ENCODE measurements at places on chromosomes 13 and 19. TPM values are rescaled to one million over a fixed set of nuclear protein-coding genes. Genes with fewer than 3 reads are reported as not detected.

DNA sequence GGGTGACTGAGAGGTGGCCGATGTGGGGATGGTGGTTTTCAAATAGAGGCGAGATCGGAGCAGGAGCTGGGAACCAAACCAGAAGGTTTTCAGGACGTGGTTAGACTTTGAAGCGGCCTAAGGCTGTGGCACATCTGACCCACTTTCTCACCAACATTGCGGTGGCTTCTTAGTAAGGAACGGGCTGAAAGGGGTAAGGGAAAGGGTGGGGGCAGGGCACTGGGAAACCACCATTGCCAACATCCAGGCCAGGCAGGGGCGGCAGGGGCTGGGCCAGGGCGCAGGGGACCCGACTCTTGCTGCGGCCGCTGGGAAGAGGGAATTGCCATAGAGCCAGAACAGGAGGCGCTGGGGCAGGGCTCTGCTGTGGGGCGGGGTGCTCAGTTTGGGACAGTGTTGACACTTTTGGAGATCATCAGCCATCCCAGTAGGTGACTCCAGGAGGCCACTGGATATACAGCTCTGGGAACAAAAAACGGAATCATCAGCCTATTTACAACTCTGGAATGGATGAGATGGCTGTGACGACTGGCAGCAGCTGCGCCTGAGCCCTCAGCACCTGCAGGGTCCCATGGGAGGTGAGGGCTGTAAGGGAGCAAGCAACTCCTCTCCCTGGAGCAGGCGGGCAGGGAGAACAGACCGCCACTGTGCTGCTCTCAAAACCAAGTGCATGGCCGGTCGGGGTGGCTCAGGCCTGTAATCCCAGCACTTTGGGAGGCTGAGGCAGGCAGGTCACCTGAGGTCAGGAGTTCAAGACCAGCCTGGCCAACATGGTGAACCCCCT, 52.2 kb downstream of the IRS2 start:
- H3K27ac ChIP-seq = no peak overlapping the region
- no peak overlapping the region for H3K4me3 ChIP-seq
- DNase-seq = no peak
- H3K4me1 ChIP-seq = peaks cover 4% of the 10 kb centered on the region

GRCh38 chr19:34173193-34173956, 1.1 kb downstream of the LSM14A start:
- peaks cover 53% of the 10 kb centered on the region for H3K4me1 ChIP-seq
- peaks cover 3% of the 10 kb centered on the region for H3K27me3 ChIP-seq
- H3K27ac ChIP-seq = peak overlapping the region; percentile 91
- peak; percentile 68 for DNase-seq

GRCh38 chr13:49840266-49840665, 47.8 kb upstream of the KPNA3 start:
- no peaks in the 10 kb centered on the region for H3K36me3 ChIP-seq
- no peak overlapping the region for H3K4me3 ChIP-seq
- no peak for DNase-seq

DNA sequence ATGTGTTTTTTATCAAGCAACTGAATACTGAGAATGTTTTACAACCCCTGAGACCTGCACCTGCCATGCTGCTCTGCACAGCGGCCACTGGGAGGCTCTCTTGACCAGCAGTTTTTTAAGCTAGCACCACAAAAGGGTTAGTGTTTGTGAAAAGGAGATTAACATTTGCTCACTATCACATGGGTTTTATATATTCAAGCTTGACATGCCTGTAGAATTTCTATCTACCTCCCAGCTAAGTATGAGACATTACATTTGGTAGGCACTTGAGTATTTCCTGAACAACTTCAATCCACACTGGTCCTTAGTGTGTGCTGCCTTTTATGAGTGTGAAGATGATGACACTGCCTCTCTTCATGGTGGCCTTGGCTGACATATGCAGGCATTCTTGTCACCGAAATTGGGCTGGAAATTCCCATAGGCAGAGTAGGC, 1238.9 kb downstream of the UQCRFS1 start:
- H3K4me3 ChIP-seq = no peak overlapping the region
- no peak for DNase-seq
- H3K36me3 ChIP-seq = no peaks in the 10 kb centered on the region
- H3K27ac ChIP-seq = no peak overlapping the region
- H3K4me1 ChIP-seq = peaks cover 25% of the 10 kb centered on the region
- H3K27me3 ChIP-seq = no peaks in the 10 kb centered on the region

DNA sequence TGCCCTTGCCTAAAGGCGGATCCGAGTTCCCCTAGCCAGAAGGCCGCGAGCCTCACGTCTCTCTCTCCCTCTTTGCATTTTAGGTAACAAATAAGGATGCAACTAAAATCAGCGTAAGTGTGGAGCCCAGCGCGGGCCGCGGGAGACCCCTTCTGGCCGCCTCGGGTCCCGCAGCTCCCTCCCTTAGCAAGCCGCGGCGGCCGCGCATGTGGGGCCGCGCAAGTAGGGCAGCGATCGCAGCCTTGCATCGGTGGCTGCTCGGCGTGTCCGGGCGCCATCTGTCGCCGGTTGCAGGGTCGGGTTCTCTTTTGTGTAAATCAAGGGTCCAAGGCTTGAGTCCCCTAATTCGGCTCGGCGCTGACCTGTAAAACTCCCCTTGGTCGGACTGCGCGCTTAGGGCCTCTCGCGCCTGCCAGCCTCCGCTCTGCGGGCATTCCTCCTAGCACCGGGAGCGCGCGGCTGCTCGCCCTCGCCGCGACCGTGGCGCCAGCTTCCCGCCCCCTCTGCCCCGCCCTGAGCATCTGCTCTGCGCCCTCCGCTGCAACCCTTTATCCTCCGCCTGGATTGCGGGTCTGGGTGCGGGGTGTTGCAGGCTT, 2.7 kb downstream of the VSTM2B start:
- peaks cover 24% of the 10 kb centered on the region for H3K4me1 ChIP-seq
- H3K27me3 ChIP-seq = peaks cover 60% of the 10 kb centered on the region
- DNase-seq = no peak
- H3K36me3 ChIP-seq = no peaks in the 10 kb centered on the region

- peak; percentile 75 for DNase-seq
- H3K27me3 ChIP-seq = no peaks in the 10 kb centered on the region
- no peak overlapping the region for H3K27ac ChIP-seq
- H3K36me3 ChIP-seq = no peaks in the 10 kb centered on the region
- H3K4me1 ChIP-seq = no peaks in the 10 kb centered on the region
Measured at GRCh38 chr13:111488486-111489132, 168.2 kb downstream of the TEX29 start.

DNA sequence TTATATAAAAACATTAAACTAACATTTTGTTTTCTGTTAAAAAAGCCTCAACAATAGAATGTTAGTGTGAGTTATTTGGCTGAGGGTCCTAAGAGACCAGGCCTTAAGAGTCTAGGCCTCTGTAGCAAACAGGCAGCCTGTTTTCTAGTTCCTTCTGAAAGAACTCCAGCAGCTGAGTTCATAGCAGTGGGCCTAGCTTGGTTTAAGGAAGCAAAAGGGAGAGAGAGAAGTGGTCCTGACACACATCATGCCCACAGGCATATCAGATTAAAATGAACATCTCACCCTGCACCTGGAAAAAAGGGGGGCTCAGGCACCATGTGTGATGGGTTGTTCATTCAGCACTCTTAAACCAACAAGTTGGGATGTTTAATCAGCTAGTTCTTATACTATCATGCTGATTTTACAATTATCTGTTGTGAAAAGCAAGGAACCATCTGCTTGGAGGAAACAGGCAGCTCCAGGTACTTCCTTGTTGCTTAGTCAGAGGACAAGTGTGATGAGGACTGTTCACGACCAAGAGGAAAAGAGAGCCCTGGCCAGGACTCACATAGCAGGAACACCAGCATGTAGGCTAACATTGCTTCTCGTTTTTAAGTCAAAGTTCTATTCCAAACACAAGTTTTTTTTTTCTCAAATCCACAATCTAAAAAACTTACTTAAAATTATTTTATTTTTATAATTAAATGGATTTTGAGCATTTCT, 81.3 kb upstream of the FRY start:
- H3K36me3 ChIP-seq = no peaks in the 10 kb centered on the region
- DNase-seq = no peak
- H3K4me3 ChIP-seq = no peak overlapping the region
- H3K27me3 ChIP-seq = no peaks in the 10 kb centered on the region

DNA sequence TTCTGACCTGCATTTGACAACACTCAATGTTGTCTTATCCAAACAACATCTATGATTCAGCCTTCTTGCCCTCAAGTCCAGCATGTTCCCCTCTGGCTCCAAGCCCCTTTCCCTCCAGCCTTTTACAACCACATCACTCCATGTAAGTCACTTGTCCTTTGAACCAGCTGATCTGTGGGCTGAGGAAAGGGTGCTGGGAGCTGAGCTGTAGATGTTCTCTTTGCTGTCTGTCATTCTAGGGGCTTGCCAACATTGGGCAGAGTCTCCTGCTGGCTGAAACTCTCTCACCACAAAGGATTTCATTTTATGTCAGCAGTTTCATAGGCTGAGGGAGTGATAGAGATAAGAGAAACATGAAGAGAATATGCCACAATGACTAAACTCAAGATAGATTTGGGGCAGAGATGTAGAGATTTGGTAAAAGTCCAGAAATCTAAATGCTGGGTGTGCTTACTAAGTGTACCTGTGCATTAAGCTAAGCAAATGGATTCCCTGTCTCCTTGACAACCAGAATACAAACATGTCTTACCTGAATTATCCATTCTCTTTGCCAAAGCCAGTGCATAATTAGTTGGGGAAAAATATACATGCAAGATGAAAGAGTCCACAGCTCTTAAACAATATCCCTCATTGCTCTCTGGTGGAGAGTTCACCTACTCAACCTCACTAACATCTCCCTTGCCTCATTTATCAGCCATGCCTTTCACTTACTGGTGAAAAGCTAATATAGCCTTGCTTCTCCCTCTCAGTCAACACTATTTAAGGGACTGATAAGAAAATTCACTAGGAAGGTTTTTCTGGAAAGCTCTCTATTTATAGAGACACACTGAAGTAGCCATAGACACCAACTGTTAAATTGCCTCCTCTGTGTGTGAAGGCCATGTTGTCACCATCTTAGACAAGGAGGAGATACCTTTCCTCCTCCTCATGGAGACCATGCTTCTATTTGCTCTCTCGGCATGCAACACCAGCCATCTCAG, 175.5 kb upstream of the SERP2 start:
- peaks cover 11% of the 10 kb centered on the region for H3K4me1 ChIP-seq
- H3K27ac ChIP-seq = no peak overlapping the region
- H3K36me3 ChIP-seq = no peaks in the 10 kb centered on the region
- no peaks in the 10 kb centered on the region for H3K27me3 ChIP-seq
- no peak for DNase-seq

DNA sequence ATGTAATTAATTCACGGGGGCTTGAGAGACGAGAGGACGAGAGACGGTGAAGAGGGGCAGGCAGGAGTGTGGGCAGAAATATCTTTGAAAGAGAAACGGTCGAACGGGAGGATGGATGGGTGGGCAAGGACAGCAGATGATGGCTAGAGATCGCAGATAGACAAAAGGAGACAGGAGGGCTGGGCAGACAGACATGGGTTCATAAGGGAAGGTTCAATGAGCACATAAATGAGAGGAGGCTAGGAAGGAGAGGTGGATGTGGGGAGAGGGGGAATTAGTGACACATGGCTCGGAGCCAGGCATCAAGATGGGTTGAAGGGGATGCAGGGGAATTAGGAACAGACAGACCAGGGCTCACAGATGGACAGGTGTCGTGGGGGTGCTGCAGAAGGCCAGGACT, 1.1 kb downstream of the SYT3 start:
- H3K4me1 ChIP-seq = peaks cover 2% of the 10 kb centered on the region
- peaks cover 24% of the 10 kb centered on the region for H3K27me3 ChIP-seq
- H3K27ac ChIP-seq = no peak overlapping the region
- no peak overlapping the region for H3K4me3 ChIP-seq
- no peak for DNase-seq

GRCh38 chr13:23724196-23724970, 154.2 kb downstream of the TNFRSF19 start:
- H3K27me3 ChIP-seq = no peaks in the 10 kb centered on the region
- no peak overlapping the region for H3K27ac ChIP-seq
- DNase-seq = no peak
- no peak overlapping the region for H3K4me3 ChIP-seq
- H3K4me1 ChIP-seq = peaks cover 13% of the 10 kb centered on the region

GRCh38 chr19:38289955-38290354, 14.1 kb upstream of the C19orf33 start:
- no peaks in the 10 kb centered on the region for H3K27me3 ChIP-seq
- no peaks in the 10 kb centered on the region for H3K36me3 ChIP-seq
- H3K4me1 ChIP-seq = peaks cover 38% of the 10 kb centered on the region
- H3K27ac ChIP-seq = peak overlapping the region; percentile 85

DNA sequence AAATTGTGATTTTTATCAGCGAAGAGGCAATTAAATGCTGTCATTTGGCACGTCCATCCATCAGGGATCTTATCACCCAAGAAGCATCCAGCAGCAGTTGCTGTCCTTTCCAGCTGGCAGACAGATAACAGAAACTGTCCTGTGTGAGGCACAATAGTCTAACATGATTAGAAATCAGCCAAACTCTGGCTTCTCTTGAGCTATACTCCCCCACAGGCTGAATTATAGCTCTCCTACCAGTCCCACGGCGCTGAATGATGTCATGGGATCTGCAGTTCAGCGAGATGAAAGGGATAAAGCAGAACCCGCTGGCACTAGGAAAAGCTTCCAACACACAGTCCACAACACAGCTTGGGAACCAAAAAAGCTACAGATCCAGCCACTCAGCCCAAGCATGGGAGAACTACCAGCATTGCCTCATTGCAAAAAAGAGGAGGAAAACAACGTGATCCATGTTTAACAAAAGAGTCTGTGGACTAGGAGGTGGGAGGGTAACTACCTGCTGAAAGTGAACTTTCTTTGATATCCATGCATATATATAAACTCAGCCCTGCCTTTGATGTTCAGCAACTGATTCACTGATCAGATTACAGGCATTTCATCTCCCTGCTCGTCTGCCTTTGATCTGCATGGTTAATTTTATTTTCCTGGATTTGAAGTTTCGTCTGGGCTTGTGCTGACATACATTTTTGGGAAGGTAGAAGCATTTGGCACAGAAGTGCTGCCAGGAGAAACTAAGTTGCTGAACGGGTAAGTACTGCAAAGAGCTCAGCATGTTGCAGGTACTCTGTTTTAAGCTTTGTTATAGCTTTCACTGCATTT, at the start of gene TNFRSF19:
TNFRSF19 (plus strand) TSS at position 314 of the 822 bp plus-strand sequence. CDS start 19,772 bp downstream, outside the sequence.
- H3K27ac ChIP-seq = no peak within 1 kb of the TSS
- DNase-seq = no peak
- H3K4me1 ChIP-seq = peaks cover 10% of the 10 kb centered on the region

GRCh38 chr13:49938921-49939320, 2.8 kb upstream of the SPRYD7 start:
- no peak for DNase-seq
- no peak overlapping the region for H3K27ac ChIP-seq
- no peaks in the 10 kb centered on the region for H3K36me3 ChIP-seq
- H3K27me3 ChIP-seq = no peaks in the 10 kb centered on the region

- peaks cover 50% of the 10 kb centered on the region for H3K27me3 ChIP-seq
- H3K4me3 ChIP-seq = peak overlapping the region; percentile 87
- DNase-seq = no peak
- no peaks in the 10 kb centered on the region for H3K36me3 ChIP-seq
- no peak overlapping the region for H3K27ac ChIP-seq
- peaks cover 13% of the 10 kb centered on the region for H3K4me1 ChIP-seq
Measured at GRCh38 chr13:32031815-32032370, 319 bp downstream of the FRY start.

GRCh38 chr13:98599502-98600328, 22.8 kb upstream of the STK24 start:
- no peak overlapping the region for H3K4me3 ChIP-seq
- H3K4me1 ChIP-seq = peaks cover 10% of the 10 kb centered on the region
- DNase-seq = peak; percentile 42
- H3K27ac ChIP-seq = no peak overlapping the region

Gene ZNF460
- total RNA-seq = 86.1 TPM

Gene NCR1
- not detected for total RNA-seq

Gene POLD1
- total RNA-seq = 22.2 TPM

Gene NOTCH3
- total RNA-seq = 200 TPM

Gene SIGLEC12
- total RNA-seq = not detected

Gene HS6ST3
- not detected for total RNA-seq

Gene RFPL4AL1
- total RNA-seq = not detected
